LoVo (cell line): ENCODE measurements at places on chromosomes 7 and 10.

- DNase-seq, result no peak
These were observed 32.5 kb downstream of the PDE1C start for GRCh38 chr7:32037650-32038198.

DNA sequence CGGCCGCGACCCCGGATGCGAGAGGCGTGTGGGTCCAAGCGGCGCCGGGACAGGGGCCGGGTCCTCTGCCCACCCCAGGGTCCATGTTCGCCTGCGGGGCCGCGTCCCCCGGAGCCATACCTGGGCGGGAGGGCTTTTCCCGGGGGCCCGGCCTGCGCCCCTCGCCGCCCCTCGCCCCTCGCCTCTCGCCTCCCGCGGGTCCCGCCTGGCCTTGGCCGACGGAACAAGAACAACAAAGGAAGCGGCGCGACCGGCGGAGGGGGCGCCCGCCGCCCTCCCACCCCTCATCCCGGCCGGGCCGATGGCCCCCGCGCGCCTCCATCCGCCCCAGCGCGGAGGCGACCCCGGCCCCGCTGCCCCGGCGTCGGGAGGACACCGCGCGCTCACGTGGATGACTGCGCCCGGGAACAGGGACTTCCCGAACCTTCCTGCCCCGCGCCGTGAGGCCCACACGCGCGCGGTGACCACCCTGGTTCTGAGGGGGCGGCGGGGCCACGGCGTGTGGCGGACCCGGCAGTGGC lies 348.2 kb downstream of the DNAJB6 start:
- DNase-seq, result no peak

- DNase-seq, result peak; percentile 88
These were observed 11.5 kb upstream of the AKR1B10 start for GRCh38 chr7:134515569-134516468.

GRCh38 chr10:112954974-112955581 lies 5.0 kb downstream of the TCF7L2 start:
- no peak for DNase-seq

DNA sequence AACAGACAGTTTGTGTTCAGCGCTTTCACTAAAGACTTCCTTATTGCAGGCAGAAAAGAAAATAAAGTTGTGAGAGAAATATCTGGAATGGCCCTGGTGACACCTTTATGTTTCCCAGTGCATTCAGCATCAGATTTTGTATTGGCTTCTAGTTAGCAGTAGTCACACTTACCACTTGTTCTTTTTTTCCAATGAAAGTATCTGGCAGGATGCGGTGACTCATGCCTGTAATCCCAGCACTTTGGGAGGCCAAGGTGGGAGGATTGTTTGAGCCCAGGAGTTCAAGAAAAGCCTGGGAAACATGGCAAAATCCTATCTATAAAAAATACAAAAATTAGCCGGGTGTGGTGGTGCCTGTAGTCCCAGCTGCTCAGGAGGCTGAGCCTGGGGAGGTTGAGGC lies 649.6 kb downstream of the LRMDA start:
- no peak for DNase-seq

- DNase-seq, result peak; percentile 46
These were observed 165.9 kb upstream of the PPP1R3A start for GRCh38 chr7:114084472-114085312.

DNA sequence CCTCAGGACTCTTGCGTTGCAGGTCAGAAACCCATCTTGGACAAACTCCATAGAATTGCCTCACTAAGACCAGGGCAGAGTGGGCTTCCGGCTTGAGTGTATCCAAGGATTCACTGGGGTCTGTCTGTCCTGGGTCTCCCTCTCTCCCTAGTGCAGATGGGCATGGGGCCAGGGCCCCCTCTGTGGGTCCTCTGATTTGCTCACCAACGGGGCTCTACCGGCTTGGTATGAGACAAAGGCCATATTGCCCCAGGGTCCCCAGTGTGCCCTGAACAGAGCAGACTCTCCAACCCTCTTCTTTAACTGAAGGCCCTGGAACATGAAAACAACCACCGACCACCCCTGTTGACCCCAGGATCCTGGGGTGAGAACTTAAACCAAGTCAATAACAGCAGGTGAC lies 68.2 kb upstream of the CHST15 start:
- no peak for DNase-seq

DNA sequence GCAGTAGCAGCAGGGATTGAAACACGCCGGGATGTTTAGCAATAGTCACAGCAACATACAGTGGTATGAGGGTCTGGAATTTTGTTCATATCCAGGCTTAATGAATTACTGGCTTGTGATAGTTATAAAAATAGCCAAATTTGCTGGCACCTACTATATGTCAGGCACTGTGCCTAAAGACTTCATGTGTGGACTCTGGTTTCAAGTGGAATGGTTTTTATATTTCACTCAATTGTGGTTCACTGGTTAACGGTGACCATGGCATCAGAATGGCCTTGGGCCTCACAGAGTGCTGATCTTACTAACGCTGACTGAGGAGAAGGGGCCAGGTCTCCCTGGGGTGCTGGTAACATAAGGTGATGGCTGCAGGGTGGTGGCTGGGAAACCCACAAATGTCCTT lies 55.7 kb downstream of the CELF2 start:
- no peak for DNase-seq

DNA sequence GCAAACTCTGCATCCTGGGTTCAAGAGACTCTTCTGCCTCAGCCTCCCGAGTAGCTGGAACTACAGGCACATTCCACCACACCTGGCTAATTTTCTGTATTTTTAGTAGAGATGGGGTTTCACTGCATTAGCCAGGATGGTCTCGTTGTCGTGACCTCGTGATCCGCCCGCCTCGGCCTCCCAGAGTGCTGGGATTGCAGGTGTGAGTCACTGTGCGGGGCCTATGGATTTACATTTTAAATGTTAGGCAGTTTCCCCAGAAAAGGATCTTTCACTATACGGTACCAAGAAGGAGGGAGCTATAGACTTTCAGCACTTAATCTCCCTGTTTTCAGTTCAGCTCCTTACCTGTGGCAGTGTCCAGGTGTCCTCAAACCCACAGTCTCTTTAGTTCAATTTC lies 50.8 kb downstream of the SIRT1 start:
- DNase-seq, result no peak

GRCh38 chr10:59098831-59099452 lies 77.5 kb upstream of the PHYHIPL start:
- no peak for DNase-seq

GRCh38 chr10:125021686-125022344 lies 79.9 kb downstream of the ZRANB1 start:
- DNase-seq, result no peak

DNA sequence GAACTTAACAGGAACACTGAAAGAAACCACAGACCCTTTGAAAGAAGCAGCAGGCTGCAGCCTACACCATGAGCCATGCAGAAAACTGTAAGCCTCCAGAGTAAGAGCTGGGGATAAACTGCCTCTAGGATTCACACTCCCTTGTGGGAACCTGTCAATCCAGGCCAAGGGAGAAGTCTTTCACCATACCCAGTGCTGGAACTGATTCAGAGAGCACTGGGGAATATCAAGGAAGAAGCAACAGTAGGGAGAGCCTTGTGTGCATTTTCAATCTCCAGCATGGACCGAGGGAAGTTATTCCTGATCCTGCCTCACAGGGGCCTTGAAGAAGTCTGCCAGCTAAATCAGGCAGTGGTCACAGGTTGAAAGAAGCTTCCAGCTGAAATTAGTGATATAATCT lies 282.2 kb downstream of the AGMO start:
- no peak for DNase-seq

- DNase-seq, result no peak
These were observed 180.4 kb upstream of the PHYHIPL start for GRCh38 chr10:58996063-58996462.

- no peak for DNase-seq
These were observed 14.3 kb downstream of the ANKRD1 start for GRCh38 chr10:90906596-90906995.

DNA sequence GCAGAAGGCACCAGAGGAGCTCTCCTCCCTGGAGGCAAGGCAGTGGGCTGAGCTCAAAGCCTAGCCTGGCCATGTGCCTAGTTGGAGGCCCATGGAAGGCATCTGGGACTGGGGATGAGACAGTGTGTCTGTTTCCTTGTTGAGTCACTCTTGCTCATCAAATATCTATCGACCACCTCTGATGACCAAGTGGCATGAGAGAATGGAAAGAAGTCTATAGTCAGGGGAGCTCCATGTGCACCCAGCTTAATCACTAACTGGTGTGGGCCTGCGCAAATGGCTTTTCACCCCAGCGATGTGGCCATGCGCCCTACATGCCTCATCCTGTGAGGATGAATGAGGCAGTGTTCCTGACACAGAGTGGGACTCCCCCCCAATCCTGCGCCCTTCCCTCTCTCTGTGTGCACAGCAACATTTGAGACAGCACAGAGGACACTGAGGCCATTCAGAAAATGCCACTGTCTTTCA lies 229.9 kb downstream of the RPS24 start:
- no peak for DNase-seq

DNA sequence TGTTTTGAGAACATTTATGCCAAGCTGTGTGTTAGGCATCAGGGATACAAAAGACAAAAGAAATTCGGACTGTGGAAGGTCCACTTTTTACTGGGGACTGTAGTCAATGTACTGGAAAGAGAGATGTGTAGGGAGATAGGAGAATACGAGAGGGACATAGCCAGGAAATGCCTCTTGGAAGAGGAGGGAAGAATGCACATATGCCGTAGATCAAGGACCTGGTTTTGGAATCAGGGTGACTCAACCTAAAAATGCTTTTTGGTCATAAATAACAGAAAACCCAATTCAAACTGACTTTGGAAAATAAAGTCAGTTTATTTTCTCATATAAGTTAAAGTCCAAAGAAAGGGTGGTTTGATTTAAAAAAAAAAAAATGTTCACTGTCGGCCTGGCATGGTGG lies 140.3 kb upstream of the TCF7L2 start:
- no peak for DNase-seq
